Activated B cell treated with CpG ODN at 0.5 μM for 24 hours (primary cell): ENCODE measurements at places on chromosomes 4 and X. TPM values are rescaled to one million over a fixed set of nuclear protein-coding genes. Genes with fewer than 3 reads are reported as not detected.

SMIM43 gene
- not detected in 2 replicates for total RNA-seq

TRPC5OS gene
- total RNA-seq: not detected in 2 replicates

BTC gene
- total RNA-seq: not detected in 2 replicates

- DNase-seq: no peak
These were observed 492.1 kb downstream of the IL15 start for GRCh38 chr4:142128529-142128928.

DNA sequence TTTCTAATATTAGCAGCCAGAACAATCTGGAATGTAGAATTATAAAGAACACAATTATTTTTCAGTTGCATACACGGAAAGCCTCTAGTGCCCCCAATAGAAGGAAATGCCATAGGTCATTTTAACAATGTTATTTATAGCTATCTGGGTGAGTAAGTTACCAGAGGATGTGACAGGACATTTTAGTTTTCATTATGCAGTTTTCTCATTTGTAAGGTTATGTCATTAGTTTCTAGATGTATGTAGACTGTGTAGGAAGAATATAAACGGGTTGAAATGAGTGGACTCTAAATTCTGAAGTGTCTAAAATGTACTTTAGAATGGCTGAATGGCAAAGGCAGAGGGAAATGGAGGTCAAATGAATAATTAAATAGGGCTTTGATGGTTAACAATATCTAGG, 213.3 kb downstream of the DTHD1 start:
- no peak for DNase-seq

- no peak for DNase-seq
These were observed 691.9 kb downstream of the TECRL start for GRCh38 chr4:63717384-63717783.
